Stimulated activated CD4-positive, alpha-beta T cell treated with anti-CD3 and anti-CD28 coated beads, Interleukin-1b, Interleukin-23, amount 100 ng/mL, for 1 hour (primary cell): ENCODE measurements at places on chromosomes 4 and X.
A peak's percentile ranks its signal among the peaks of the same experiment; 100 is the strongest.

DNA sequence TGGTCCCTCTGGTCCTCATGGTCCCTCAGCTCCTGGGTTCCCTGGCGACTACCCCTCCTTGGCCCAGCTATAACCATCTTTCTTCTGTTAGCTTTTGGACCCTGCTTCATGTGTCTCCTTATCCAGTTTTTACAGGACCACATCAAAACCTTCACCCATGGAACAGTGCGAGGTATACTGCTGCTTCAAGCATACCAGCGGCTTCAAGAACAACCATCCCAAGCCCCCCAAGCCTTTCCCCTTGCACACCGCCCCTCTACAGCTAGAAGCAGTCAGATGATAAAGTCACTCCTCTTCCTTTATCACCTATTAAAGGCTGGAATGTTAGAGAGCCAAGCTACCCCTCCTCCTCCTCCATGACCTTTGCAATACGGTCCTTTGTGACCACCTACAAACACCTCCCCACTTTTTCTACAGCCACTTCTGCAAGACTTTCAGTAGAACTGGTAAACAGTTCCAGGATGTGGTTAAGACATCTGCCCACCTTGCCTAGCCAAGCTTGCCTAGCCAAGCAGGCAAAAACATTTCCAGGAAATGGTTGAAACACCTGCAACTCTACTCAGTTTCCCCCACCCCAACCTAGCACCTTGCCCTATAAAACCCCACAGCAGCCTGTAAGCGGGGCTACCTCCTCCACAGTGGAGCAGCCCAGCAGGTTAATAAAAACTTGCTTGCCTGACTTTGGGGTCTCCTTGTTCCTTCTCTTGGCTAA, 125.7 kb downstream of the ZC4H2 start:
- no peak for DNase-seq

DNA sequence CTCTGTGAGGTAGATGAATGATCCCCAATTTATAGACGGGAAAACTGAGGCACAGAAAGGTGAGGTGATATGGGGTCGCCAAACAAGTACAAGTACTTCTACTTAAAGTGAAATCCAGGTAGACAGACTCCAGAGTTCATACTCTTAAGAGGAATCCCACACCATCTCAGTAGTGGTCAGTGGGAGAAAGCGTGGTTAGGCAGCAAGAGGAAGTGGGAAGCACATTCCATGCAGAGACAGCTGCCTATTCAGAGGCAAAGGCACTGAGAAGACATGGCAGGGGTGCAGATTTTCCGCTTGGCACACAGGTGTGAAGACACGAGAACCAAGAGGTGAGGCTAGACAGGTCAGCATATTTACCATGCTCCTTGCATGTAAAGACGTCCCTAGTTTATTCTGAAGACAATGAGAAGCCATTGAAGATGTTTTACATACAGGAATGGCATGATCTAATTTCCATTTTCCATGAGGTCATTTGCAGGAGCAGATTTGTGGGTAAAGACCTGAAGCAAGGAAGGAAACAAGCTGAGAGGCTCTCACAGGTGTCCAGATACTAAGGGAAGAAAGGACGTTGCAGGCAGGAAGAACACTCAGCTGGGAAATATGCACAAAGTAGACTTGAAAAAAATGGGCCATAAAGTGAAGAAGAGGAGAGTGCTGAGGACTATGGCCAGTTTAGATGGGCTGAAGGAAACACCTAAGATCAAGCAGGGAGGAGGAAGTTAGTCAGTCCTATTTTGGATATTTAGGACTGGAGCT, 17.3 kb upstream of the CLNK start:
- DNase-seq: no peak

GRCh38 chr4:8762951-8763735, 108.5 kb downstream of the HMX1 start:
- no peak for DNase-seq

DNA sequence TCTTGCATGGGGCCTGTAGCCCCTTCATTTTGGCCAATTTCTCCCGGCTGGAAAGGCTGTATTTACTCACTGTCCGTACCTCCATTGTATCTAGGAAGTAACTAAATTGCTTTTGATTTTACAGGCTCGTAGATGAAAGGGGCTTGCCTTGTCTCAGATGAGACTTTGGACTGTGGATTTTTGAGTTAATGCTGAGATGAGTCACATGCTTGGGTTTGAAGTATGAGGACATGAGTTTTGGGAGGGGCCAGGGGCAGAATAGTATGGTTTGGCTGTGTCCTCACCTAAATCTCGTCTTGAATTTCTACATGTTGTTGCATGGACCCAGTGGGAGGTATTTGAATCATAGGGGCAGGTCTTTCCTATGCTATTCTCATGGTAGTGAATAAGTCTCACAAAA, 407.6 kb upstream of the NDST3 start:
- DNase-seq: no peak

GRCh38 chr4:112910109-112910736, 139.2 kb upstream of the ANK2 start:
- no peak for DNase-seq

- DNase-seq: no peak
Measured at GRCh38 chr4:80462621-80463091, 127.1 kb downstream of the CFAP299 start.

- no peak for DNase-seq
Measured at GRCh38 chr4:173370130-173370476, 651 bp upstream of the SAP30 start.

DNA sequence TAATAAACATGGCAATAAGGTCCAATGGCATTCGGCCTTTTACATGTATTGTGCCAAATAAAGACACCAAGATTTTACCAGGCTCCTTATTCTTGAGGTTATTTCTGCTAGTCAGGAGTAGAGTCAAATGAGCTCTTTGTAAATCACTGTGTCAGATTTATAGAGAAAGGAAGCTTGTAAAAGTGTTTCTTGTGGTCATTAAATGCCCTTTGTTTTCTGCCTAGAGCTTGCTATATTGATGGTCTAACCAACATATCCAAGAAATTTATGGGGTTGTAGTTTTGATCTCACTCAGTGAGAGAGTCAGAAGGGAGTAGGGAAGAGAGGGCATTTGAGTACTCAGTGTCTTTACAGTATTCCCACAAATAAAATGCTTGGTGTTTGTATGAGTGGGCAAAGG, 86.2 kb upstream of the FRMPD4 start:
- no peak for DNase-seq

- DNase-seq: no peak
Measured at GRCh38 chr4:141065872-141066271, 67.4 kb downstream of the RNF150 start.

GRCh38 chrX:136598631-136599030, 49.3 kb upstream of the CD40LG start:
- no peak for DNase-seq

DNA sequence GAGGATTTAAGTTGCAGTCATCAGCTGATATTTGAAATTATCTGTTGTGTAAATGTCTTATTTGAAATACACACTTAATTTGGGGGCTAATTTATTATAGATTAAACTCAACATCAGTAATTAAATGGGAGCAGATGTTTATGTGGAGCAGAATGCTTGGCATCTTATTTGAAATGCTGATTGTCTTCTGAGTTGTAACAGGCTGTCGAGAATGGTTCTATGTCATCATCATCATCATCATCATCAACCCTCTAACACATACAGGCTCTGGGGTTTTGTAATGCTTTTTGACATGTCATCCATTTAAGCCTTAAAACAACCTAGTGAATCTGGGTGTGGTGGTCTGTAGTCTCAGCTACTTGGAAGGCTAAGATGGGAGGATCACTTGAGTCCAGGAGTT, 8.2 kb downstream of the MTMR1 start:
- no peak for DNase-seq

GRCh38 chrX:154967603-154968002, 54.9 kb downstream of the F8 start:
- DNase-seq: no peak

- DNase-seq: no peak
Measured at GRCh38 chr4:112119353-112119783, 25.9 kb upstream of the FAM241A start.

DNA sequence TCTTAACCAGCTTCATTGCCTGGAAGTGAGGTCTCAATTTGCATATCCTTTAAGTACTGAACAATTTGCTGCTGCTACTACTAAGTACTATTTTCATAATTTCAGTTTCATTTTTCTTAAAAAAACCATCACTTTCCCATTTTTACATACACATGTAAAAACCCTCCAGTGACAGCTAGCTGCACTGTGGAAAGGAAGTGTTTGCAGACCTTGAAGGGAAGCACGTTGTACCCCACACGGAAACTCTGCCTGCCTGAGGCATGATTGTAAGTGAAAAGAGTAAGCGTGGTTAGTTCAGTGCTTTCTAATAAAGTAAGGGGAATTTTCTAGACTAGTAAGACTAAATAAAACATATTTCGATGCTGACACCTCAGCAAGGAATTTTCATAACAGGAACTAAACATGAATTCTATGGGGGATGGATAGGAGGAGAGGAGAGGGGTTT, 103.6 kb downstream of the RAPGEF2 start:
- peak; percentile 13 for DNase-seq

DNA sequence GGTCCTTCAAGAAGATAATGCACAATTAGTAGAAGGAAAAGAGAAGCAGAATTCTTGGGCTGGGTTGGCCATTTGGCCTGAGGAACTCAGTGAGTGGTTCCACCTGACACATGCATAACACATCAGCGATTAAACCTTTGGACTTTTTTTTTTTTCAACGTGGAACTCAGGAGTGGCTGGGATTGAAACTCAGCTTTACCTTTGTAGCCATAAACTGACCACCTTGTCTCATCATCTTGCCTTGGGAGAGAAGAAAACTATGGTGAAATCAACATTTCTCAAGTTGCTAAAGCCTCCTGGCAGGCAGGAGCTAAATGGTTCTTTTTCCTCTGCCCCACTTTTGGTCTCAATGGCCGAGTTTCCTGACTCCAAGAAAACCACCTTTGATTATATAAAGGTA, 16.3 kb downstream of the PTTG2 start:
- no peak for DNase-seq

DNA sequence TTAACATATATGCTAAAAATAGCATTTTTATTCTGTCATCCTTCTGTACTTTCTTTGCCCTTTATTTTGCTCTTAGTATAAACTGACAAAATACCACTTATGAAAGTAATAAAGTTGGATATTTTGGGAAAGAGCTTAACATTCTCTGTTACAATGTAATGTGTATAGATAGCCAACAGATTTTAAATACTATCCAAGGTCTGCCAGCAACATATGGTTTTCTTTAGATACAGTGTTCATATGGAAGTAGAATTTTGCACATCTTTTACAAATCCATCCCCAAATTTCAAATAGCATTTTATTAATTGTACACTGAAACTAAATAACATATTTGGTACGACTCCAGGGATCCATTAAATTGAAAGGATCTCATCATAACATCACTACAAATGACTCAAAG, 268.6 kb upstream of the PCDH18 start:
- no peak for DNase-seq

DNA sequence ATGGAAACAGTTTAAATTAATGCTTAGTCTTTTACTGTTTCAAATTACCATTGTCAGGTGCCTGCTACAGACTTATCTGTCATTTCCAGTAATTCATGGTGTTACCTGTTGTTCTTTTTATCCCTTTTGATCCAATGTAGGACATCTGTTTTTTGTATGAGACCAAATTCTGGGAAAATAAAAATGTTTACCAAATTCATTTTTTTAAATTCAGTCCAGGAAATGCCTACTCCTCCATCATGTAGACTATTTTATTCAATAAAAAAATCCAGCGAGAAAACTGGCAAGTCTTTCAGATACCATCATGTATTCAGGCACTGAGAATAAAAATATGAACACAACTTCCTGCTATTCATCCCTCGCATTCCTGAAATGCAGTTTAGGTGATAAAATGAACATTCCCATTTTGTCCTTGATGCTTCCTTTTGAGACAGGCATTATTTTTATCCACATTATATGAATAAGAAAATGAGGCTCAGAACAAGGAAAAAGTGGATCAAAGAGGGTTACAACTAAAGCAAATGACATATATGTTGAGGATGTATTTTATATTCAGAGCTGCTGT, 584.2 kb downstream of the SPRY1 start:
- DNase-seq: no peak

- no peak for DNase-seq
Measured at GRCh38 chrX:38341442-38341841, 11.0 kb upstream of the OTC start.

GRCh38 chrX:139826065-139827044, 106.5 kb downstream of the ATP11C start:
- no peak for DNase-seq

DNA sequence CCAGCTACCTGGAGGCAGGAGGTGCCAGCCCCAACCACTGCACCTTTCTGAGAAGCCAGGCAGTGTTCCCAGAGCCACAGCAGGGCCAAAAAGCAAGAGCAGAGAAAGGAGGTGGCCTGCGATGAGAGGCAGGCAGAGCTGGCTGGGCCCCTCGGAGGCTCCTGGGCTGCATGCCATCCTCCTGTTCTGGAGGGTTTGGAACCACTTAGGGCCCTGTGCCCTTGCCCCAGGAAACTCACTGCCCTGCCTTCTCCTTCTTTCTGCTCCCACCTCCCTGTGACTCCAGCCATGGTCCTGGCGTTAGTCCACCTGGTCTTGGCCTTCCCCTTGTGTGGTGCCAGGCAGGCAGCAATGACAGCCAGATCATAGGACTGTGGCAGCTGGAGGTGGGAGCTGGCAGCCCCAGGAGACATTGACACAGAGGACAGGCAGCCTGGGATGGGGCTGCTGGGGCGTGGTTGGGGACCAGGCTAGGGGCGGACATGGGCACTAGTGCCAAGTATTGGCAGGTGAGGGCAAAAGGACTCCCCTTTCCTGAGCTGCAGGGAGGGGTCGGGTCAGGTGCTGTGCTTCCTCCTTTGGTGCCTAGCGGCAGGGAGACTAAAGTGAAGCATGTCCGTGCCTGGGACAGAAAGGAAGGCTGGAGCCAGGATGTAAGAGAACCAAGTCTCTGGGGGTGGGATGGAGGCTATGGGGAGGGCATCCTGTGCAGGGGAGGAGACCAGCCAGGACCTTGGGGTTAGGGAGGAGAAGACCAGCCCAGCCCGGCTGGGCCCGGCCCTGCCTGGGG, 1.4 kb downstream of the APLN start:
- DNase-seq: no peak

- no peak for DNase-seq
Measured at GRCh38 chrX:74450803-74451449, 29.6 kb downstream of the SLC16A2 start.

GRCh38 chr4:56250776-56251175, 136.5 kb downstream of the AASDH start:
- DNase-seq: no peak

GRCh38 chrX:10006770-10007169, 39.6 kb downstream of the CLDN34 start:
- no peak for DNase-seq

DNA sequence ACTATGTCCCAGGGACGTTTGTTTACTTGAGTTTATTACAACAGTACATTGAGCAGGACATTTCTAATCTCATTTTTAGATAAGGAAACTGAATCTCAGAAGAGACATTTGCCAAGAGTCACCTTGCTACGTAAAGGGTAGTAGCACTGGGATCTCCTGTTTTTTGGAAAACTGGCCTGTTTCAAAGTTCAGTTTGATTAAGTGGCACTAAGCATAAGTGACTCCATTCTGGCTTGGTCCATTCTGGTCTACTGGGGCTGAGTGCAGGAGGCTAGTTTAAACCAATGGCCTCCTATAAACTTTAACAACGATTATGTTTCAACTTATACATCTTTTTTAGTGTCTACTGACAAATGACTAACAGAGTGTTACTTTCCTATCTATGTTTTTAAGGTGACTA, 382.5 kb downstream of the ANKRD50 start:
- no peak for DNase-seq
